ENCODE measurements at places on chromosomes 1 and 21.

DNA sequence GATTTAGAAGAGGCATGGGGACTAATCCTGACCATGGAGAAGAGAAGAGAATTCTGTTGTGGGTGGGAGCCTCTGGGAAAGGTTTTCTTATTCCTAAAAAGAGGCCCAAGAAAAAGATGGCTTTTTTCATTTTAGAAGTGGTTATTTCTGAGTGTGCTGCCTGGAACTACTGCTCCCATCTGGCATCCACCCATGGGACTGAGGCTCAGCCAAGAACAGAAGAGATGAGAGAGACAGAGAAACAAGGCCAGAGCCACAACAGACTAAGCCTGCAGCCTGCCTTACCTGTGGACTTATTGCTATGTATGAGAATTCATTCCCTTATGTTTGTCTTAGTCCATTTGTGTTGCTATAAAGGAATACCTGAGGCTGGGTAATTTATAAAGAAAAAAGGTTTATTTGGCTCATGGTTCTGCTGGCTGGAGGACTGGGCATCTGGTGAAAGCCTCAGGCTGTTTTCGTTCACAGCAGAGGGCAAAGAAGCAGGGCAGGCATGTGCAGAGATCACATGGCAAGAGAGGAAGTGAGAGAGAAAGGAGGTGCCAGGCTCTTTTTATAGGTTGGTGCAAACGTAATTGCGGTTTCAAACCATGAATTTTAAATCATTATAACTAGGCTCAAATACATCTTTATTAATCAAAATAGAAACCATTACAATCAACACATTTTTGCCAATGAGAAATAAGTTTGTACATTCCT is 57.5 kb upstream of the PRDM2 start:
- no peak for DNase-seq

- DNase-seq = no peak
Observed at GRCh38 chr1:176033474-176033873, 173.6 kb downstream of the COP1 start.

DNA sequence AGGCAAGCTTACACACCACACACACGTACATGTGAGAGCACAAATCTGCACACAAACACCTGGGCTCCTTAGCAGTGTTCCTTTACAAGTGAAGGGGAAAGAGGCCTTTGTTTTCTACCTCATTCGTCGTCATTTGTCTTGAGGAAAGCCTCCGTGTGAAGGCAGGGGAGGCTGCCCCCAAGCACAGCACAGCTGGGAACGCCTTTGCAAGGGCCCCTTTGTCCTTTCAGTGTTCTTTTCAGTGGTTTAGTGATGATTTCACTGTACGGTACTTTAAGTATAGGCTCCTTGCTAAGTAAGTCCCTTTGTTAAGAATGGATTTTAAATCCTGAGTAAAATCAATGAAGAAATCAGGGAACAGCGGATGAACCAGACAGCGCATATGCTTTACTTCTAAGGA is 94.1 kb downstream of the PGBD5 start:
- no peak for DNase-seq

GRCh38 chr1:63611231-63611630 is 18.0 kb downstream of the PGM1 start:
- no peak for DNase-seq

DNA sequence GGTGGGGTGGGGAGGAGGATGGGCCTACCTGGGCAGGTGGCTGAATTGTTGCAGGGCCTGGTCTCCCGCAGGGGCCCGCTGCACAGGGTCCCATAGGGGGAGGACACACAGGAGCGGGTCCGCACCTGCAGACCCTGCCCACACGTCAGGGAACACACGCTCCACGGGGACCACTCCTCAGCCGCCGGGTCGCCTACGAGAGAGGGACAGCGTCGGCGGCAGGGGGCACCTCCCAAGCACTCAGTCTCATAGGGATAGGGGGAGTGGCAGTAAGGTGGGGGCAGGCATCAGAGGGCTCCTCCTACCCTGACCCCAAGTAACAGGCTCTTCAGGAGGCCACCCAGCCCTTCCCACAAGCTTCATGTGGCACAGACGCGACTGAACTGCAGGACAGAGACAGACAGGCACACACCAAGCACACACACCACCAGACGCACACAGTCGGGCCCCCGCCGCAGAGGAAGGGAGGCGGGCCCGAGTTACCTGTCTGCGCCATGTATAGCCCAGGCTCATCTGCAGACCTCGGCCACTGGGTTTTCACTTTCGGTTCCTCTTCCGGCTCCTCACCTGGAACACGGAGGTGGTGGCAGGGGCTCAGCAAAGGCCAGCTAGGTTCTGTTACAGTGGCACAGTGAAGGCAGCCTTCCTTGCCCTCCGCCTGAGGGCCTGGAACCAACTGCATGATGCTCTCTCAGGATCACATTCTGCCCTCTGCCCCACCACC is 19.8 kb downstream of the ADGRB2 start:
- no peak for DNase-seq

DNA sequence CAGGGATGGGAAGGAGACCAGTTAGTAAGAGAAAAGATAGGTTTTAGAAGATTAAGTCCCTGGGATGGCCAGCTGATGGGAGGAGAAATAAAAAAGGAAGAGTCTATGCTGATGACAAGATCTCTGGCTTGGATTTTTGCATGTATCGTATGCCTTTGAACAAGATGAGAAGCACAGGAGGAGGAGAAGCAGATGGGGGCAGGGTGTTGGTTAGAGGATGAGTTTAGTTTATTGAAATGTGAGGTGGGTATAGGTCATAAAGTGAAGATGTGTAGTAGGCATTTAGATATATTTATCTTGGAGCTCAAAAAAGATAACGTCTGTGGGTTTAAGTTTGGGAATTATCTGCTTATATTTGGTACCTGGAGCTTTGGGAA is 1.4 kb downstream of the TIPRL start:
- DNase-seq = no peak

DNA sequence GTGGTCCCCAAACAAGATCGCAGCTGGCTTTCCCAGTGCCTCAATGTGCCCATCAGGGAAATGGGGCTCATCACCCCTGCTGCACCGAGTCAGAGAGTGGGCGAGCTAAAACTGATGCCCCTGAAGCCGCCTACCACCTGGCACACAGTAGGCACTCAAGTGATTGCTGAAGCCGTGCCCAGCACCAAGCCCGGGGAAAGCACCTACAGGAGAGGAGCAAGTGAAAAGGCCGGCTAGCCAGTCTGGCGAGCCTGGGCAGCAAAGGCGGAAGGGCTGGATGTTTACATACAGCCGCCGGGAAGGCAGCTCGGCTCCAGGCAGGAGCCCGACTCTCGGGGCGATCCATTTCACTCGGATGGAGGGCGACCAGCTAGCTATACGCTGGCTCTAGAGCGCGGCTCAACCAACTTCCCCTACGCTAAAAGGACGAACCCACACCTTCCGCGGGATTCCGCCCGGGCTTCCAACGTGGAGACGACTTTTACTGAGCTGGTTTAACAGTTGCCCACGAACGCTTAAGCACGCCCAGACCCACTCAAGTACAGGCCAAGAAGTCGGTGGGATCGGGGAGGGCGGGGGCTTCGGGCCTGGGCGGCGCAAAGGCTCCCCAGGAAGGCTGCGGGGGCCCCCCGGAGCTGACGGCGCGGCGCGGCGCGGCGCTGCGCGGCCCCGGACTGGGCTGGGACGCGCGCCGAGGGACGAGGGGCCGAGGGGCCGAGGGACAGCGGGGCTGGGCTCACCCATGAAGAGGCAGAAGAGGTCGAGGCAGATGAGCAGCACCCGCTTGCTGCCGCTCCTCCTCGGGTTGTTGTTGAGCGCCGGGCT is 1.0 kb downstream of the PLPP3 start:
- DNase-seq = no peak

DNA sequence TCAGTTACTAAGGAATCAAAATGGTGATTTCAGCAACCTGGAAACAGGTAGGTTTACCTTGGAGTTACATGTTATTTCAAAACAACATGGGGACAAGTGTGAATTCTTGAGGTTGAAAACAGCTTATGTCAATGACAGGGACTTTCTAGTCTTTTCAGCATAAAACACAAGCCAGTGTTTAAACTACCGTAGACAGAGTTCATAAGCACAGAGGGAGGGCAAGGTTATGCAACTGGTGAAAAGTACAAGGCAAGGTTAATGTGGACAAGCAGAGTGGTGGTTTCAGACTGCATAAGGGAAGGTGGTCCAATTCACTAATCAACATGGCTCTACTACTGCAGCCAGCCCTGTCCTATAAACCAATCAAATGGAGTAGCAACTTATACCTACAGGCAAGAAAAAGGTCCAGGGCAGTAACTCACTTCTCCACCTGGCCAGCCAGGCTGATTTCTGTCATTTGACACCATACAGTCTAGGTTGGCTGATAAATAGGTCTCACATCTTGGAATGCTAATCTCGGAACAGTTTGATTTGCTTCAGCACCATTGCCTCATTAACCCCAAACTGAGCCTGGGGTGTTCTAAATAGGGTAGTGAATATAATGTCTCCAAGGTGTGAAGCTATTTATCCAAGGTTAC is 250.3 kb upstream of the PROX1 start:
- no peak for DNase-seq

DNA sequence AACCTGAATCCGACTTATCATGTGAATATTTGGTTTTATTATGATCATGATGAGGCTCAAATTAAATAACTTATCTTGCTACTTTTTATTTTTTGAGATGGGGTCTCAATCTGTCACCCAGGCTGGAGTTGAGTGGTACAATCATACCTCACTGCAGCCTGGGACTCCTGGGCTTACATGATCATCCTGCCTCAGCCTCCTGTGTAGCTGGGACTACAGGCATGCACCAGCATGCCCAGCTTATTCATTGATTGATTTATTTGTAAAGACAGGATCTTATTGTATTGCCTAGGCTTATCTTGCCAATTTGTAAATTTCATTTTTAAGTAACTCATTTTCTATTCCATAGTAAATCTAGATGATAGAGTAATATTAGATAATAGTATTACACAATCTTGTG is 84.3 kb downstream of the COL11A1 start:
- DNase-seq = no peak

DNA sequence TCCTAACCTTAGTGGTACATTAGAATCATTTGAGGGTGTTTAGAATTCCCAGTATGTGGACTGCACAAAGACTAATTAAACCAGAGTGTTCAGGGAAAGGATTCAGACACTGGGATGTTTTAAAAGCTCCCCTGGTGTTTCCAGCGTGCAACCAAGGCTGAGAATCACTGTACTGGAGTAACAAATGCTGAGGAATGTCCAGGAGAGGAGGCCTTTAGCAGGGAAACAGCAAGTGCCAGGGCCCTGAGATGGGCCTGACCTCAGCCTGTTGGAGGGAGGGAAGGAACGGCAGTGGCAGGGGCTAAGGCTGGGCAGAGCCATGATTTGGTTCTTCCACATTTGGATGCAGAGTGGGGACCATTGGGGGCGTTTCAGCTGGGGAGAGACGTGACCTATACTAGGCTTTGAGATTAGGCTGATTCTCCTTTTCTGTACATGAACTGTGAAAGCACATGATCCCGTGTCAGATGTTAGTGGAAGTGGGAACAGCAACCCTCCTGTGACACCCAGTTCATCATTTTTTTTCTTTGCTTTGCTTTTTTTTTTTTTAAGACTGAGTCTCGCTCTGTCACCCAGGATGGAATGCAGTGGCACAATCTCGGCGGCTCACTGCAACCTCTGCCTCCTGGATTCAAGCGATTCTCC is 49.3 kb downstream of the KANK4 start:
- no peak for DNase-seq

DNA sequence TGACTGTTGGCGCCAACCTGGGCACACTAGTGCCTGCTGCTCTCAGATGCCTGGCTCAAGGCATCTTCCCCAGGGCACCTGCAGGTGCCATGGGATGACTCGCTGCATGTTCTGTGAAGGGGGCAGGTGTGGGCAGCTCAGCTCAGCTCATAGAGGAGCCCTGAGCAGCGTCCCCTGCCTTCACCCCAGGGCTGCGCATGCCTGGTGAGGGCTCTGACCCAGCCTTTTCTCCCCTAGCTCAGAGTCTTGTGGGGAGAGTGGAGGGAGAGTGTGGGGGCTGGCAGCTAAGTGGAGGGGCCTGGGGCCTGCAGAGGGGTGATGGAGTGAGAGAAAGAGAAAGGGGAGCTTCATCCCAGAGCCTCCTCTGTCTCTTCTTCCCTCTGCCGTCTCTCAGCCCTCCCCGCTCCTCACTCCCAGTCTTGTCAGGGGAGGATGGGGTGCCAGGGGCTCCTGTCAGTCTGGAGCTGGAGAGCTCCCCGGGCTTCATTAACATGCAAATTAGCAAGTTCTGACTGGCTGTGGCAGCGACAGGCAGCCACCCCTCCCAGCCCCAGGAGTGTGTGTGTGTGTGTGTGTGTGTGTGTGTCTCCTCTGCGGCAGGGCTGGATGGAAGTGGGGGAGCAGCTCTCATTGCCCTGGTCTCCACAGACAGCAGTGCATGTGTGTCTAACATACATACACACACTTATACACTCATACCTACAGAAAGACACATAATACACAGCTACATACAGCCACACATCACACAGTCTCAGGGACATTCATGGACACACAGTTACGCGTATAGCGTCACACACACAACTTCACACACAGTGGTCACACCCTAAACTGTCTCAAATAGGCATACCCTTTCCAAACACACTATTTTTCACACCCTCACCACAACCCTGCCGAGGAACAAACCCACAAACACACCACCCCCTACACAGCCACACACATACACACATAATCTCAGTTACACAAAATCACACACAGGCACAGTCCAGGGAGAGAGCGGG is 34.0 kb downstream of the FOXO6 start:
- DNase-seq = no peak

DNA sequence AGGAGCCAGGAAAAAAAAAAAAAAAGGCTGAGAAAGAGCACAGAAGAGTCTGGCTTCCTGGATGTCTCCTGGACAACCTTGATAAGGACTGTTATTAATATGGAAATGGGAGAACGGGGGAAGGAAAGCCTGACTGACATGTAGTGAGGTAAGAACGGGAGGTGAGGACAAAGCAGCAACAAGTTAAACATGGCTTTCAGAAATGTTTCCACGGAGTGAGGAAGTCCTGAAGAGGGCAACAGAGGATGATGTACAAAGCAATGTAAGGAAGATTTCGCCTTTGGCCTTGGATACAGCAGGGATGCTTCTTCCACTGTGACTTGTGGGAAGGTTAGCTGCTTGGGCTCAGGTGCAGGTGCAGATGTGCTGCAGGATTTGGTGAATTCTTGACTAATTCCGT is 11.9 kb upstream of the NIBAN1 start:
- no peak for DNase-seq

DNA sequence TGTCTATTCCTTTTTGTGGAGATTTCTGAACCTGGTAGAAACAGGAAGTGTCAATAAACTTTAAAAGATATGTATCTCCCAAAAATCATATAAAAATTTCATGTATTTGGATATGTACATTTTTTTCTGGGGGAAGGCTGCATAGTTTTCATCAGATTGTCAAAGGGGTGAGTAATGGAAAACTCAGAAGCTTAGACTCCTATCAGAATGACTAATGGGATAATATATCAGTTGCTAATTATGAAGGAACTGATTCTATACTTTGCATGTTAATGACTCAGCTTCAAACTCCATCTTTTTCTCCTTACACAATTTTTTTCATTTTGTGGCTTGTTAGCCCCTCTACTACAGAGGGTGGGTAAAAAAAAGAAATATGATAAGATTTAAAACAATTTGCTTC is 55.9 kb downstream of the GON4L start:
- DNase-seq = no peak

GRCh38 chr1:93061895-93062792 is 16.9 kb upstream of the MTF2 start:
- DNase-seq = peak; percentile 44

GRCh38 chr1:88751714-88752113 is 67.6 kb downstream of the PKN2 start:
- DNase-seq = no peak

All from naive thymus-derived CD8-positive, alpha-beta T cell (primary cell).